Frontal cortex (tissue), 4 donors: ENCODE measurements at places on chromosomes 13 and 19.

- no peak for DNase-seq
Measured at GRCh38 chr19:32580353-32580900, 563 bp upstream of the PDCD5 start.

DNA sequence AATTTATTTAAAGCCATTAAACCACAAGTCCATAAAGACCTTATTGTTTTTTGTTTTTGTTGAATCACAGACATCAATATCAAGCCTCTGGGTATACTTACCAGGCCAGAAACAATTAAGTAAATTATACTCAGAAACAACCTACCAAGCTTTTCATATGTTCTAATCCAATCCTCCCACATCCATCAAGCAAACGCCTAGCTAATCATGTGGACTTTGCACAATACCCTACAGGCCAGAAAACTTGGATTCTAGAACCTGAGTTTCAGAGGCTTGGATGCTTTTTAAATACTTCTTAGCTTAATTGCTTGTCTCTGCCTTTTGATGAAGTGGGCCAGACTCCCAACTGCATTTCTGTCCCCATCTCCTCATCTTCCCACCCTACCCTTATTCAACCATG is 39.9 kb downstream of the TGDS start:
- DNase-seq = no peak

GRCh38 chr19:4676955-4677731 is 7.0 kb upstream of the MYDGF start:
- DNase-seq = no peak

GRCh38 chr13:33123066-33123859 is 107.0 kb downstream of the KL start:
- DNase-seq = no peak

- no peak for DNase-seq
Measured at GRCh38 chr19:48674216-48674809, 1.5 kb upstream of the NTN5 start.

DNA sequence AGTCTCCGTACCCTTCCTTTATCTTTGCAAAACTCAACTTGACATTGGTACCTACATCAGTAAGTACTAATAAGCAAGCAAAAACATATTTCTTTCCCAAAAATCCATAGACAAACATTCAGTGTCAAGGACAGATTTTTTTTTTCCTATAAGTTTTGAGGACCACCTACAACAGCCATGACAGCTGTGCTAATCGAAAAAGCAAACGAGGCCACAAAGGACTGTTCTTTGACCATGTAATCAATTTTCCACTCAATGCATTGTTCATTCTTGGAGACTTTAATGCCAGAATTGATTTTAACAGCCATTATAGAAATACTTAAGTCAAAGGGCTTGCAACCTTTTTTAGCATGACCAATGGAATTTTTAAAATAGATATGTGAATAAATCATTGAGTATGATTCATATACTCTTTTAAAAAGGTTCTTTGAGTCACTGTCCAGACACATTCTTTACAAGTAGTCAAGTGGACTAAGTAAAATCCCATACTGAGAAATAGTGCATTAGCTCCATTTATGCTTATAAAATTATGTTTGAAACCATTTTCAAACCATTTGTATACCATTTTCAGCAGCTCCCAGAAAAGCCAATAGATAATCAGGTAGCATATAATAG is 323.9 kb downstream of the MZT1 start:
- no peak for DNase-seq

DNA sequence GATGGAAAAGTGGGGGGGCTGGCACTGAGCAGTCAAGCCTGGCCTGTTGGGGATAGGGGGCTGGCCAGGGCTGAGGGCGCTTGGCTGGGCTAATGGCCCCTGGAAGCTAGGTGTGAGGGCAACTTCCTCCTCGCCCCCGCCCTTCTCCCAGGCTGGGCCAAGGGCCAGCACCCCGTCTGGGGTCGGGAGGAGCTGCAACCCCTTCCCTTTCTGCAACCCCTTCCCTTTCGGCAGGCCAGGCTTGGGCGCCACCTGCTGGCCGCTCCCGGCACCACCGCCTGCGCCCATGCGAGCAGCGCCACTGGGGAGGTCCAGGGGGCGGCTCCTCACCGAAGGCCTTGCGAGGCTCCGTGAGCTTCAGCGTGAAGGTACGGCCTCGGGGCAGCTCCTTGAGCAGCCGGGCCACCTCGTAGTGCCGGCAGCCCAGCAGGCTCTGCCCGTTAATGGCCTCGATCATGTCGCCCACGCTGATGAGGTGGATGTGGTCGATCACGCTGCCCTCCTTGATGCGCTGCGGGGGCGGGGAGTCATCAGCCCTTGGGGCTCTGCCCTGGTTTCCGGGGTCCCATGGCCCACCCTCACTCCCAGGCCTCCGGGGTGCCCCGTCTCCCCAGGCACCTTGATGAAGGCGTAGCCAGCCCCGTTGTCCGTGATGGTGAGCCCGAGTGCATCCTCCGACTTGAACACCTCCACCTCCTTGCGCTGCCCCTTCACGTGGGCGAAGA is 5.0 kb upstream of the PTGER1 start:
- no peak for DNase-seq

- no peak for DNase-seq
Measured at GRCh38 chr19:10219678-10220077, 11.5 kb downstream of the S1PR2 start.

GRCh38 chr13:71879129-71879535 is 12.1 kb upstream of the DACH1 start:
- peak; percentile 6 for DNase-seq

DNA sequence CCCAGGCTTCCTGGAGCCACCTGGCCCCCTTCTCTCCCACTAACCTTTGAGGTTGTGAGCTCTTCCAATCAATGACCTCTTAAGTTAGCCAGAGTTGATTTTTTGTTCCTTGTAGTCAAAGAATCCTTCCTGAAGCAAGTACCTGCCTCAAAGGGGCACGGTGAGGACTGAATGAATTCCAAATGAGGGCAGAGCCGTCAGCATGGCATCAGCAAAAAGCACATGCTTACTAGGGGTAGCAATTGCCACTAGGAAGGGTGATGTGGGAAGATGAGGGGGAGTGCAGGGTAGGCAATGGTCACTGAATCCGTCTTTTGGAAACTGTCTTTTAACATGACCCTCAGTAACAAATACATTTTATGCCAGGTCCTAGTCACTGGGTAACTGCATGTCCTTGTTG is 15.6 kb upstream of the DHRS12 start:
- DNase-seq = no peak

GRCh38 chr13:30108216-30108912 is 199.0 kb downstream of the KATNAL1 start:
- DNase-seq = no peak

DNA sequence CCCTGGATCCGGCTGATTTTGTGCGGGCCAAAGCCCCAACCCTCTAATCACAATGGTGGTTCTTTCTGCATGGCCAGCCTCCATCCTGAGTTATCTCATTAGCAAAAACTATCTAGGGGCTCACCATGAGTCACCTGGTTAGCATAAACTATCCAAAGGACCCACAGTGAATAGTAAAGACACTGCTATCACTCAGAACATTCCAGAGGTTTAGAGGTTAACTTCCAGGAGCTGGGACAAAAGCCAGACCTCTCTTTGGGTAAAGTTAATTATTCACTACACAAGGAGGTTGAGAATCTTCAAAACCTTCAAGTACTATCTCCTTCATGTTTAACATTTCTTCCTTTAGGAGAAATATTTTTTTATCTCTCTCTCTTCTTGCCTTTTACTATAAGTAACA is 18.8 kb upstream of the PPP5C start:
- DNase-seq = no peak

- DNase-seq = no peak
Measured at GRCh38 chr13:34070006-34070405, 252.1 kb downstream of the RFC3 start.

DNA sequence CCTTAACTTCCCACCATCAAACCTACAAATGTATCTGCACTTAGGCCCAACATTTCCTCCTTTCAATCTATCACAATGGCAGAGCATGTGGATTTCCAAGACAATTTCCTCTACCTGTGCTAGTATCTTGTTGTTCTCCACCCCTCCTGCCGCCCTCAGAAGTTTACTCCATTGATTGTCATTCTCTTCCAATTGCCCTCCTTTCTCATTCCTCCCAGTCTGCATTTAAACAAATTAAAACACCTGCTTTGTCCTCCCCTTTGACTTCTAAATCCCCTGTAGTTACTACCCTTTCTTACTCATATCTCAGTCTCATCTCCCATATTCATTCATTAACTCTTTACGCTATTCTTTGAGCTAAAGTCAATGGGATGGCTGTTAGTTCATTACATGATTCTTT is 370.6 kb downstream of the DIAPH3 start:
- DNase-seq = no peak

- DNase-seq = no peak
Measured at GRCh38 chr13:25581351-25581750, 209.6 kb downstream of the ATP8A2 start.

- no peak for DNase-seq
Measured at GRCh38 chr13:112060899-112061366, 6.0 kb upstream of the SOX1 start.

DNA sequence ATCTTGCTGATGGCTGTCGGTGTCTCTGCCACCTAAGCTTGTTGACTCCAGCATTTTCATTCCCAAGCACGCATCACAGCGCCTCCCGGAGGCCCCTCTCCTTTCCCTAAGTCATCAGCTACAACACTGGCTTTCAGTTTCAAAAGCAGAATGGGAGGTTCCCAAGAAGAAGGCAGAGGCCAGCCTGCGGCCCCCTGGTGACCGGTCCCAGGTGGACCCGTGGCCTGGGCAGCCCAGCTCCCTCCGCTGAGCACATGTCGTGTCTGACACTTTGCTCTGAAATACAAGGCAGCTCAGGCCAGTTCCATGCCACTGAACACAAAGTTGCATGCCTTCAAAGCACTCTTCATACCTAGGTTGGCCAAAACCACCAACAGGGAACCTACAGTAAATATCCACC is 8.5 kb downstream of the MLLT1 start:
- no peak for DNase-seq

DNA sequence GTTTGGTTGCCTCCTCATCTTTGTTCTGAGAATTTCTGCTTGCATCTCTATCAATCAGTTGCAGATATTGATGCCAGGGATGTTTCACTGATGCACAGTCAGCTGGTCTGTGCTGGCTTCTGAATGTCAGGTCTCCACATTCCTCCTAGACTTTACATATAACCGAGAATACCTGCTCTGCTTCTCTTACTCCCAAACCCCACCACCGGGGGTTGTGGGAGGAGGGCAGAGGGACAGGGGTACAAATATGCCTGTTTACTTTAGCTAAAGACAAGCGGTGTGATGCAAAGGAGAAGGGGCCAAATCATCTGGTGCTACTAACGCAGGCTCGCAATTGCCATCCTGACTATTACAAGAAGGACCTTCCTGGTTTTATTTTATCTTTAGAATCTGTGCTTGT is 17.4 kb upstream of the KLHL1 start:
- no peak for DNase-seq

- DNase-seq = no peak
Measured at GRCh38 chr19:41131186-41131585, 17.0 kb downstream of the CYP2F1 start.

GRCh38 chr13:59476366-59476765 is 687.4 kb downstream of the DIAPH3 start:
- DNase-seq = no peak

DNA sequence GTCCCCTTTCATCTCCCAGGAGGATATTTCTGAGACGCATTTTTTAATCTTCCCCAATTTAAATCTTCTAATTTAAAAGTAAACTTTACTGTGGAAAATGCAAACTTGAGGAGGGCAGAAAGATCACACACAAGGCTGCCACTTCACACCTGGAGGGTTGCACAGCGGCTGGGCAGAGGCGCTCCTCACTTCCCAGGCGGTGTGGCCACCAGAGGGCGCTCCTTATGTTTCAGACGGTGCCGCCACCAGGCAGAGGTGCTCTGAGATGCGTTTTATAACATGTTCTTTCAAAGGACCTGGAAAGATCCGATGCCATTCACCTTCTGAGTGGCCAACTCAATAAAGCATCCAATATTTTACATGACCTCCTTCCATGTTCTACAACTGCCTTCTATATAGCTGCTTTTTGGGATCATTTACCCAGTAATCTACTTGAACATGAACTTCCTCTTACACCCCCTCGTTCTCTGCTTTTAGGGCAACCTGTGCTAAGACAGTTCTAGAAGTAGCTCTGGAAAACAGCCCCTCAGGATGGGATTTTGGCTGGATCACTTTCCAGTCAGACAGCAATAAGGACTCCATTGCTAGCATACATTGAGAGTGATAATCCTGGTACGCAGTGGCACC is 14.8 kb upstream of the MTUS2 start:
- DNase-seq = no peak

GRCh38 chr19:12090807-12091206 is 26.3 kb downstream of the ZNF844 start:
- peak; percentile 46 for DNase-seq

DNA sequence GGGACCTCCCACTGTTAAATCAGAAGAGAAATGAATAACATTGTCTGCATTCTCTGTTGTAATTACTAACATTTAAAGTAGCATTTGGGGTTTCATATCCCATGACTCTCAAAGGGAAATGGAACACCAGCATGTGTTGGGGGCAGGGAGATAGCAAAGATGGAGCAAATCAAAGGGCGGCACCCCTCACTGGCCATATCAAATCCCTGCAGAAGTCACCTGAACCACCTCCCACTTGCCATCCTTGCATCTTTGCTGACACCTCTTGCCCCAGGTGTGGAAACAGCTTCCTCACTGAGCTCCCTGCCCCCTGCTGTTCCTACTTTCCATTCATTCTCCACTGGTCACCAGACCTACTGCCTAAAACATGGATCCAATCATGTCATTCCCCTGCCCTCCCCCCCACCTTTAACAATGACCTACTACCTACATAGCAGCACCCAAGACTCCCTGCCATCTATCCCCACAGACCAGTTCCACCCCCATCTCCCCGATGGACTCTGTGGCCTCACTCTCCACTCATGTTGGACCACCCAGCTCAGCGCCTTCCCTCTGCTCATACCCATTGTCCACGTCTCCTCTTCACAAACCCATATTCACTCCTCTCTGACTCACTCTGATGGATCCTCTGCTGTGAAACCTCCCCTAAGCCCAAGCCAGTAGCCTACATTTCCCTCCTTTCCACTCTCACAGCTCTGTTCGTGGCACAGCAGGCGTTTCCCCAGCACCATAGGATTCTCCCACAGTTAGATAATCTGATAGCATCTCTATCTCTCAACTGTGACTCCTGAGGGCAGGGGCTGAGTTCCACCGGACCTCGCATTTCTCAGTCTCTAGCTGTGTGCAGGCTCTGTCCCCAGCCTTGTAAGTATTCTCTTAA is 55.9 kb downstream of the DLEU7 start:
- no peak for DNase-seq

DNA sequence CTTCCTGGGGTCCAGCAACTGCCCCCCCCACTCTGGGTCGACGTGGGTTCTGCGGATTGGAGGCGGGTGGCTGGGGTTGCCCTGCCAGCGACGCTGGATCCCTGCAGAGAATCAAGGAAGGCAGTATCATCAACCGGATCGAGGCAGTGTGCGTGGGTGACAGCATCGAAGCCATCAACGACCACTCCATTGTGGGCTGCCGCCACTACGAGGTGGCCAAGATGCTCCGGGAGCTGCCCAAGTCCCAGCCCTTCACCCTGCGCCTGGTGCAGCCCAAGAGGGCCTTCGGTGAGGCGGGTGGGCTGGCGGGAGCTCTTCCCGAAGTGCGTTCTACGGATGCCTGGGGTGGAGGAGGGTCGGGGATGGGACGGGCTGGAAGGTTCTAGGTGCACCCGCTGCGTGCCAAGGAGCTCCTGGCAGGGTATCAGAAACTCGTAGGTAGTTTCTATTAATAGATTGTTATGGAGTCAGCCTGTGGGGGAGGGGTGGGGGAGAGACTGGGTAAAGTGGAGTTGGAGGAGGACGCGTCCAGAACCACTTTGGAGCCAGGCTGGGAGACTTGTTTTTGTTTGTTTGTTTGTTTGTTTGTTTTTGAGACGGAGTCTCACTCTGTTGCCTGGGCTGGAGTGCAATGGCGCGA is 1.5 kb downstream of the GIPC3 start:
- no peak for DNase-seq

GRCh38 chr13:112184851-112185371 is 118.0 kb downstream of the SOX1 start:
- no peak for DNase-seq
